ENCODE measurements at places on chromosomes 2 and 18.

GRCh38 chr2:195382186-195382585 is 274.8 kb upstream of the SLC39A10 start:
- DNase-seq: no peak

- DNase-seq: no peak
Observed at GRCh38 chr18:63085611-63086010, 234.0 kb downstream of the BCL2 start.

DNA sequence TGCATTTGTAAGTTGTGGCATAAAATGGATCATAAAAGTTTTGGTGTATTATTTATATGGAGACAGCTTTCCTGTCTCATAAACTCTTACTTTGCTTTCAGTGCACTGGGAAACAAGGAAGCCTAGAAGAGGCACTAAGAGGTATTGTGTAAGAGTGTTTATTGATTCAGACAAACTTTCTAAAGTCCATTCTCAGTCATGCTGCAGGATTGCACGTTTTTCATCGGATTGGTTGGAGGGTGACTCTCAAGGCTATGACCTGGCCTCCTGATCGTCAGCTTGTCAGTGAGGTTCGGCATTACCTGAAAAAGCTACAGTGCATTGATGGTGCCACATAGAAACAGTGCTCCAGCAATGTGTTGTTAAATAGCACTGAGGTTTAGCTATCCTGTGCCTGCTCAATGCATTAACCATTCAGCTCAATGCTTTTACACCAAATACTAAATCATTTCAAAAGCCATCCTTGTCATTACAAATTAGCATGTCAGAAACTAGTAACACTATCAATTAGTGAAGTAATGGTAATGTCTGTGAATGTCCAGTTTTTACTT is 545.5 kb downstream of the CBLN2 start:
- no peak for DNase-seq

- DNase-seq: no peak
Observed at GRCh38 chr2:71220743-71221142, 6.2 kb downstream of the PAIP2B start.

DNA sequence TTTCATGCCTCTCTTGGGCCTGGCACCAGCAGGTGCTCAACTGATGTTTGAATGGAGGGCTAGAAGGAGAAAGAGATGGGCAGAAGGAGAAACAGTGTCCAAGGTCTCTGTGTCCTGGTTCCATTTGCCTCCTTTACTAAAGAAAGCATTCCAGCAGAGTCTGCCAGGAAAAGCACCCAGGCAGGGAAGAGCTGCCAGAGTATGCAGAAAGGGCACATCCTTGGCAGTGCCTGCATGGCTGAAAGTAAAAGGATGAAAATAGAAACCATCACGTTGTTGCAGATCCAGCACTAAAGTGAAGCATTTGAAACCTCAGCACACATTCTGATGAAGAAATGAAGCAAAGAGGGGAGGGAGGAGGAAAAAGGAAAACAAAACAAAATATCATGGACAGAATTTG is 142.2 kb downstream of the ESCO1 start:
- DNase-seq: no peak

DNA sequence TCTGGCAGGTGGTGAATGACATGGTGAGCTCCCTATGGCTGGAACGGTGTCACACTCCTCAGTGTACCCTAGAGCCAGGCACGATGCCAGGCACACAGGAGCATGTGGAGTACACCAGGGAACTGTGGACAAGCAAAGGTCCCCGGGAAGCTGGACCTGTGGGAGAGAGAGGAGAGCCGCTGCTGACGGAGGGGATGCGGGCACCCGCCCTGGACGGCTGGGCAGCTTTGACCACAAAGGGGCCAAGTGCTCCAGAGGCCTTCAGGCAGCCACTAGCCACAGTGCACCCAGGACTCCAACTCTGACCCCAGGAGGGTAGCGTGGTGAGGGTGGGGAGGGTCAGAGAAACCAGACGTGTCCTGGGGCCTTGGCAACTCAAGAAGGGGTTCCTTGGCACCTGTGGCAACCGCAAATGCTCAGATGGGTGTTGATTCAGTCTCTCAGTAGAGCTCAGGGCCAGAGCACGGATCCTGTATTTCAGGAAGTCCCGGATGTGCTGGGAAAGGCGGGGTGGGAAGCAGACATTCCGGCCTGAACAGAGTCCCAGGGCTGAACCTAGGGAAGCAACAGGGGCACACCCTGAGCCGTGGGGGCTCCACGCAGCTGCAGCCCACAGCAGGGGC is 2.3 kb upstream of the MAB21L4 start:
- DNase-seq: no peak

DNA sequence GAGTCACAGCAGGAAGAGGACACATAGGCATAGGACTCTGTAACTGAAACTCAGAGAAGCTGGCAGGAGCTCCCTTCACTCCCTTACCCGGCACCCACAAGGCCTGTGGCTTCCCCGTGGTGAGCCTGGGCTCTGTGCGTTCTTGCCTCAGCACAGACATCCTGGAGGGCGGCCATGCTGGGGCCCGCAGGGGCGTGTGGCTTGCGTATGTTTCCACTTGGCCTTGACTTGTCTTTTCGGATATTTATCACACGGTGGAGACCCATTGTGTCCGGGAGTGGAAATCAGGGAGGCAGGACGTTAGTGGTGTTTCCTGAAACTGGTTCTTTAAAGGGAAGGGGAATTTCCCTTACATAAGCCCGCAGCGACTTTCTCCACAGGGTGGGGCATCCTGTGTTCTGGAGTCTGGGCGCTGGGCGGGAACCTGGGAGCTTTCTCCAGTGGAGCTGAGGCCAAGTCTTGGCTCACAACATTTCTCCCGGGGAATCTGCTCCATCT is 49.9 kb upstream of the EML6 start:
- peak; percentile 38 for DNase-seq

- no peak for DNase-seq
Observed at GRCh38 chr2:64383016-64383591, 70.9 kb upstream of the LGALSL start.

GRCh38 chr2:101492936-101493473 is 18.1 kb upstream of the RFX8 start:
- no peak for DNase-seq

DNA sequence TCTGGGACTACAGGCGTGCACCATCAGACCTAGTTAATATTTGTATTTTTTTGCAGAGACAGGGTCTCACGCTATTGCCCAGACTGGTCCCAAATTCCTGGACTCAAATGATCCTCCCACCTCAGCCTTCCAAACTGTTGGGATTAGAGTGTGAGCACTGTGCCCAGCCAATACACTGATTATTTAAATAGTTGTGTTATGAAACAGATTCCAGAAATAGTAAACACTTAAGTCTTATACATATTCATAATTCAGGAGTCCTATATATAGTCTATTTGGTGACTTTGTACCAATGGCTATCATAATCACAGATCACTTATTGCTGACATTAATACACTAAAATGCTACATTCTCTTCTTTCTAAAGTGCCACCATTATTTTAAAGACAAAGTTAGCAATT is 12.8 kb downstream of the NFU1 start:
- no peak for DNase-seq

DNA sequence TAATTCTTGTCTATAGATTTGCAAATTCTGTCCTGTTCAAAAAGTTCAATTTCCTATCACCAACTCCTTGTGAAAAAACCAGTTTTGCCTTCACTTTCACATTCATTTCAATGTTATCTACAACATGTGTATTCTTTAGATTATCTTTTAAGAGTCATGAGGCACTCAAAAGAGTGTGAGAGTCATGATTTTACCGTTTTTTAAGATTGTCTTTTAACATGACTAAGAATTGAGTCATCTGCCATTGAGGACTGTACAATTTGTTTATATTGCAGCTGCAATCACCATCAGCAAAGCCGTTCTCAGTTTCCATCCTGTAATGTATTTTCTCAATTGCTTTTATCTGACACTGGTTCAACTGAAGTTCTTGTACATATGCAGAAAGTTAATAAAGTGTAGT is 275.8 kb downstream of the LNPK start:
- DNase-seq: no peak

Measured in GM10248 (cell line).